Lung microvascular endothelial cell (primary cell): ENCODE measurements at places on chromosomes 1 and 21.

GRCh38 chr1:159092036-159092760 is 15.6 kb upstream of the AIM2 start:
- DNase-seq: peak; percentile 27

GRCh38 chr1:167439301-167439988 is 78.9 kb downstream of the CD247 start:
- peak; percentile 56 for DNase-seq

GRCh38 chr1:5685446-5686040 is 306.7 kb downstream of the NPHP4 start:
- no peak for DNase-seq

DNA sequence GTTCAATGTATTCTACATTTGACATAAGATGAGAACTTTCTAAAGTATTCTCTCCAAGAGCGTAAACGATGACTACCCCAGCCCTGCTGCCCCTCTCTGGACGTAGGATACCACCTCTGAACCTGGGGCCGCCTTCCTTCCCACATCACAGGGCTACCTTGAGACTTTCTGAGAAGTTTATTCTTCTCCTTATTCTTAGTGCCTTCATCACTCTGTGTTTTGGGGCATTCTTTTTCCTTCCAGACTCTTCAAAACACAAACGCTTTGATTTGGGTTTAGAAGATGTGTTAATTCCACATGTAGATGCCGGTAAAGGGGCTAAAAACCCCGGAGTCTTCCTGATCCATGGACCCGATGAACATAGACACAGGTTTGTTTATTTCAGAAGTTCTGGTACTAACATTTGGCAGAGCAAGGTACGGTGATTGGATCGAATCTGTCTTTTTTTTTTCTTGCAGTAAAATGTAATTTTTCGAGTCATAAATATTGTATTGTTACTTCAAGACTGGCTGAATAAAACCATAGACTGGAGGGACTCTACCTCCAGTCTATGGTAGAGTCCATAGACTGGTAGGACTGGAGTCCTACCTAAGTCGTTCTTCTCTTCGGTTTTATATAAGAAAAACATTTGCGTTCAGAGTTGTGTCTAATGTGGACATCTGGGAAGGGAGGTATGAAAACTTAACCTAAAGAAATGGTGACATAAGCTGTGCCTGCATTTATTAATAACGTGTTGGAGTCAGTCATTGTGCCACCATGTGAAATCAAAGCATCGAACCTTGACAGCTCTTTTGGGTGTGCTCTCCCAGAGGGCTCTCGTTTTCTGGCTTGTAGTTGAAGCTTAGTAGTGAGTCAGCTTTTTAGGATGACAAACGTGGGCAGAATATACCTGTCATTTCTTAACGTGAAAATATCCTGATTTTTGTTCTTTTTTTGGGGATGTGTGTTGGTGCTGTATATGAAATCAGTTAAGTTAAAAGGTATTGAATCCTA is 1.2 kb downstream of the MAN1A2 start:
- DNase-seq: peak; percentile 27

DNA sequence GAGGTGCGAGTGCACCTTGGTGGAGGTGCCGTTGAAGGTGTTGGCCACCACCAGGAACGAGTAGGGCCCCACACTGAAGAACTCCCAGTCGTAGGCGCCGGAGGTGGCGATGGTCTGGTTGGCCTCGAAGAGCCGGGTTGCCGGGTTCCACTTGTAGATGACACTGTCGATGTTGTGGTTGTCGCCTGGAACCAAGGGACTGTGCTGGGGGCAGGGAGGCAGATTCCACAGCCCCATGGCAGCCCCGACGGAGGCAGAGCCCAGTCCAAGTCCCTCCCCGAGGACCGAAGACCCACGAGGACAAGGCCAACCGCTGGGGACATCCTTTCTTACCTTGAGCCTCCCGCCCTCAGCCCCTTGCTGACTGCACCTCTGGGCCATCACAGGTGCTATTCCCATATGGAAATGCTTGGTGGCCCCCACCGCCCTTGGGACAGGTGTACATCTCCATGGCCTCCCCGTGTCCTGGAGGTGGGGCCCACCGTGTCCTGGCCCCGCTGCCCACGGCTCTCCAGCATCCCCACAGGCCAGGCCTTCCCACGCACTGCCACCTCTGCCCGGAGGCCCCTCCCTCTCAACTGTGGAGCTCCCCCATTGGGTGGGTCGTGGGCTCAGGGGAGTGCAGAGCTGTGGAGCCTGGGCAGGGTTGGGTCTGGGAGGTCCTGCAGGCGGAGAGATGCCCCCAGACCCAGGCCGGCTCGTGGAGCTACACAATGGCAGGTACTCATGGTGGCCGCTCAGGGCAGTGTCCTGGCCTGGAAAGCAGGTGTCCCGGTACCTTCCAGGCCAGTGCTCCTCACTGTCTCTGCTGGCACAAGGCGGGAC is 17.9 kb downstream of the KRTAP10-1 start:
- DNase-seq: no peak

DNA sequence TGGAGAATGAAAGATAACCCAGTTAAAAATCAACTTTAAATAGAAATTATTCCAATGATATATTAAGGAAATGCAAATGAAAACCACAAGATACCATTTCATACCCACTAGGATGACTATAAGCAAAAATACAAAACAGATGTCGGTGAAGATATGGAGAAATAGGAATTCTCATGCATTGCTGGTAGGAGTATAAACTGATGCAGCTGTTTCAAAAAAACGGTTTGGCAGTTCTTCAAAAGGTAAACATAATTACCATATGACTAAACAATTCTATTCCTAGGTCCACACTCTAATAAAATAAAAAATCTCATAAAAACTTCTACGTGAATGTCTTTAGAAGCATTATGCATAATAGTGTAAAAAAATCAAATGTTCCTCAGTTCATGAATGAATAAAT is 763.3 kb upstream of the BRINP3 start:
- no peak for DNase-seq

GRCh38 chr1:247441606-247442005 is 16.3 kb downstream of the OR2B11 start:
- DNase-seq: no peak

- no peak for DNase-seq
Observed at GRCh38 chr1:208634346-208635140, 390.4 kb upstream of the PLXNA2 start.
